ENCODE measurements at places on chromosomes 2 and 18.
A peak's percentile ranks its signal among the peaks of the same experiment; 100 is the strongest.

DNA sequence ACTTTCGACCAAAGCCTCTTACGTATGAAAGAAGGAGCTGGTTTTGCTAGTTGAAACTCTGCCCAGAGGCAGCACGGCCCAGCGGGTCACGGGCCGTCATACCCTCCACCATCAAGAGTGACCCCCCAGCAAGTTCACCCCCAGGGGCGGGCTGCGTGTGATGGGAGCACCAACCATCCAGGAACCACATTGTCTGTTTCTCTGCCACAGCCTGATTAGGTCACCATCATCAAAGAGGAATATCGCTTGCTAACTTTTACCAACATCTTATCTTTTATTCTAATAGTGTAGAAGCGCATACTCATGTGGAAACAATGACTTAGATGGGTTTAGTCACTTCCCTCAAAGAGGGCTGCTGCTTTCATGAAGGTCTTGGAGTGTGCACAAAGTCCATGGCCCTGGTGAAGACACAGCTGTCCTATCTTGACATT is 116.6 kb upstream of the SMIM21 start:
- no peak for DNase-seq

GRCh38 chr18:72460210-72460680 is 83.9 kb downstream of the CBLN2 start:
- DNase-seq: no peak

- no peak for DNase-seq
These were observed 589.4 kb upstream of the SYT4 start for GRCh38 chr18:43866696-43867095.

GRCh38 chr2:240963868-240964703 is 34.3 kb upstream of the SNED1 start:
- no peak for DNase-seq

DNA sequence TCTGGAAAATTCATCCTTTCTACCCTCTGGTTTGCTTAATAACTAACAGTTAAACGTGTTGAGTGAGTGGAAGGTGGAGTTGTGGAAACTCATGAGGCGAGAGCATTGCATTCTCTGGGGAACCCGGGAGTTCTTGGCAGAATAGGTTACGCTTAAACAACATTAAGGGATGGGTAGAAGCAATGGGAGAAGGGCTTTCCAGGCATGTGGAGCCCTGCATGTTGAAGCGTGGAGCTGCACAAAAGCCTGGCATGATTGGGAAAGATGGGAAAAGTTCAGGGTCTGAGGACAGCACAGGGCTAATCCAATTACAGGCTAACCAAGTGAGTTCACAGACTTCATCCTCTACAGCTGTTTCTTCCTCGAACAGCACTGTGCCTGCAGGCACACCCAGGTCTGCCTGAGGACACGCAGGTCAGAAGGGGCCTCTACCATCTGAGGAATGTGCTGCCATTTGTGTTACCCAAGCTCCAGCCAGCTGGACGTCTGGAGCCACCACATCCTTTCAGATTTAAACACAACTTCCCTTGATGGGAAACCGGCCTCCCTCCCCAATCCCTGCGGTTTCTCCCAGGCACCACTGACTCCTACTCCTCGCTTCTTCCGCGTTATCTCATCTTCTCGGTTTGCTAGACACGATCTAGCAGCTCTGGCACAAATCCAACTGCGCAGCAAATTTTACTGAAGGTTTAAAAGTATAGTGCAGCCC is 164.2 kb downstream of the ANTXR1 start:
- peak; percentile 9 for DNase-seq

DNA sequence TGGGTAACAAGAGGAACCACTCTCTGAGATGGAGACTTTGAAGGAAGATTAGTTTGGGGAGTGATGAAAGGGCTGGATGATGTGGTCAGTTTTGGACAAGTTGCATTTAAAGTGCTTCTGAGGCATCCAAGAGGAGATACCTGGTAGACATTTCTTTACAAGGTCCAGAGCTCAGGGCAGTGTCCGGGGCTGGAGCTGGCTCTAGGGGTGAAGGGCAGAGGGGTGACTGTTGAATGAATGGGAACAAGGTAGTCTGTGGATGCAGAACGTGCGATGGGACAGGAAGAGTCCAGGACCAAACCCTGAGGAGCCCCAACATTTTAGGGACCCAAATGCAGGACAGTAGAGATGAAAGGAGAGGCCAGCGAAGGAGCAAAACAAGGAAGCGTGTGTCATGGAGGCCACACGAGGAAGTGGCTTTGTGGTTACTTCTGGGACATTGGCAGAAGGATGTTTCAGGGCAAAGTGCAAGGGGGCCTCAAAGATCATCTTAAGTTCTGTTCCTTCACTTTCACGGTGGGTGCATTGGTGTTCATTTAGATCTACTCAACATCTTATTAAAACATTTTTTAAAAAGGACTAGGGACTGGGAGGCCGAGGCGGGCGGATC is 13.6 kb upstream of the GPR35 start:
- DNase-seq: peak; percentile 19

GRCh38 chr2:128832946-128833663 is 514.4 kb upstream of the HS6ST1 start:
- DNase-seq: no peak

DNA sequence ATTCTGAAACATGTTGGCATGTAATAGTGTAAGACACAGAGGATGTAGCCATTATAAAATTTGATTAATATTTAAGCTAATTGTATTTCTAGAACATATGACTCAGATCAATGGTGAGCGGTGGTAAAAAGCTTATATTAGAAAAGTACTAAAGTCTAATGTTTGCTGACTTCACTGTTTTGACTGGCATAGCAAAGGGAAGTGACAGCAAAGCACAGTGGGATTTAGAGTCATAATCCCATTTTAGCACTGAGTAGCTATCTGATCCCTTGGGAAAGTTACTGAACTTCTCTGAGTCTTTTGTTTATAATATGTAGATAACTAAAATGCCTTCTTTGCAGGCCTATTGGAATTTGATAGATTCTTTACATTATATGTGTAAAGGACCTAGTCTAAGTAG is 60.4 kb downstream of the KIAA1328 start:
- DNase-seq: no peak

DNA sequence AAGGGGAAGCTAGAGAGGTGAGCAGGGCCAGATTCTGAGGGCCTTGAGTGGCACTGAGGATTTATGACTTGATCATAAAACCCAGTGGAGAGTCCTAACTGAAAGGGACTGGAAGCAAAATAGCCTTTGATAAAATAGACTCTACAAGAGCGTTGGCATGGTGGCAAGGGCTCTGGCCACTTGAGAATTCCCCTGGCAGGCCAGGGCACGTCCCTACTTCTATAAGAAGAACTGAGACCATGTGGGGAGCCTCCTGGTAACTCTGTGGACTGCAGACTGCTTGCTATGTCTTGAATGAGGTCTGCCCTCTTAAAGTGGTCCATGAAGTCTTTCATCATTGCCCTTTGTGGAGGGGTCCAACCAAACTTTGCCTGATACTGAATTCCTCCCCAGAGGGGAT is 324.8 kb downstream of the ALK start:
- DNase-seq: no peak

DNA sequence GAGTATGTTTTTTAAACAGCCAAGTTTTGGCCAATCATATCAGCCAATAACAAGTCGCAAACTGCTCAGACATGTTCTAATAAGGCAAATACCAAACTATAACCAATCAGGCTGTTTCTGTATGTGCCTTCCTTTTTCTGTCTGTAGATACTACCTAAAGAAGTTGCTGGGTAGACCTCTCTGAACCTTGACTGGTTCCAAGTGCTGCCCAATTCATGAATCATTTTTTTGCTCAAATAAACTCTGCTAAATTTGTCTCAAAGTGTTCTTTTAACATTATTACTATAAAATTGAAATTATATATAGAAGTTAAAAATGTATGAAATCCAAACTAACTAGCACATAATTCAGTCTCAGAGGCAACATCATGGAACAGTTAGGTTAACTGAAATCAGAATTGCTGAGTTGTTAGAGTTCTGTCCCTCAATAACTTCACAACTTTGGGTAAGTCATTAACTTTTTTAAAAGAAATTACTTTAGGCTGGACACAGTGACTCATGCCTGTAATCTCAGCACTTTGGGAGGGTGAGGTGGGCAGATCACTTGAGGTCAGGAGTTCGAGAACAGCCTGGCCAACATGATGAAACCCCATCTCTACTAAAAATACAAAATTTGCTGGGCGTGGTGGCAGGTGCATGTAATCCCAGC is 4.9 kb upstream of the TTC21B start:
- DNase-seq: no peak

All from CD4-positive, alpha-beta T cell treated with Interferon gamma for 1 hour (primary cell).